Mucosa of gallbladder (tissue), 1 donor: ENCODE measurements at places on chromosomes 2 and 18.
A peak's percentile ranks its signal among the peaks of the same experiment; 100 is the strongest.

GRCh38 chr2:86628091-86628522, 4.4 kb upstream of the RNF103 start:
- no peak for DNase-seq

DNA sequence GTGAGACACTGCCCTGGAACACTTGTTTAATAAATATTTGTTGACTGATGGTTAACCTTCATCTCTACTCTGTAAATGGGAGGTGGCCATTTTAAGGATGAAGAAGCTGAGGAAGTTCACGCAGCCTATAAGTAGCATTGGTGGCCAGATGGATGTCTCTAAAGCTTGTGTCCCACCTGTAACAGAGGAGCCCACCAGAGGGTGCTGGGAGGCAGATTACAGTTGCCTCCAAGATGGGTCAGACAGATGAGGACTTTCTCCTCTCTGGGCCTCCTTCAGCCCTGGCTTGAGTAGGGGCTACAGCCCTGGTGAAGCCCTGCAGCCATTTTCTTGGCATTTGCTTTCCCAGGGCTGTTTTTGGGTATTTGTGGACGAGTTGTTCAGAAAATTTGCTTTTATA, 45.0 kb upstream of the MCFD2 start:
- no peak for DNase-seq

DNA sequence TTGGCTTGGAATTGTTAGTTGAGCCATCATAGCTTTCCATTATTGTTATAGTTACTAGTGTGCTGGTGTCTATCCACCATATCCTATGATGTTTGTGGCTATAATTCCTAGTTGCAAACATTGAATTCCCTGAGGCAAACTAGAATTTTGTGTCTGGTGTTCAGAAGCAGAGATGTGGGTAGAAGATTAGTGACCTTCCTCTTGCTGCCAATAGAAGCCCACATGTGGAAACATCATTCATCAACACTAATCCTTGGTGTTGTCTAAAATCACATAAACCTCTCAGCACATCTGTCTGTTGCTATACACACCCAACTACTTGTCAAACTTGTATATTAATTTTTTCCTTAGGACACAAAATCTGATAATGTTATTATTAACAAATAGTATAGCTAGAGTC, 374.1 kb downstream of the TGIF1 start:
- no peak for DNase-seq

DNA sequence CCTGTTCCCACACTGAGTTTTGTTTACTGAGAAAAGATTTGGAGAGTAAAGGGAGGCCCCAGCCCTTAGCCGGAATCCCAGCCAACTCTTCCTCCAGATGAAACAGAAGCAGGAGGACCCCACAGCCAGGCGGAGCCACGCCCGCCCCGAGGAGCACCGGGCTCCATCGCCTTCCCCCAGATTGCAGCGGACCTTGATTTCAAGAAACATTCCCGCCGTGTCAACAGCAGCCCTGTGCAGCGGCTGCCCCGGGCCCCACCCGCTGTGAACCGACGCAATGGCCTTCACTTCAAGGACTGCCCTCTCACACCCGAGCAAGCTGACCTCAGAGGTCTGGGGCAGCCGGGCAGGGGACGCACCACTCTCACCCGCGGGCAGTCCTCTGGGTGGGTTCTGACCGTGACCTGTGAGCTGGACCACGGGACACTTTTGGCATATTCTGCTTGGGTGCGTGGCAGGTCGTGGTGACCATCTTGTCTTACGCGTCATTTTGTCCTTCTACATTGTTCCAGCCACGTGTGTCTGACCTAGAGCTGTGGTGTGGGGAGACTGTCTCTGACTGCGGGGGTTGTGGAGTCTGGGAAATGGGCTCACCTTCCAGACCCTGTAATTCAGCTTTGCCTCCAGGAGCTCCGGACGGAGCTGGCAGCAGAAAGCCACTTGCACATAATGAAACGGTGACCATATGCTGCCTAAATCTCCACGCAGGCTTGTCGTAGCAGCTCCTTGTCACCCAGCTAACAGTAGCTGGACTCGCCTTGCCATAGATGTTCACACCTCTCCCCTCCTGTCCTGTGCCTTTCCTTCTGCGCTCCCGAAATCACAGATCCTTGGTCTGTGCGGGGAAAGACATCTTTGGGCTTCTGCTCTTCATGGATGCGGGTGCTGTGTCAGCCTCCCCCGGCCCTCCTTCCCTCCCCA, 32.0 kb upstream of the INHBB start:
- DNase-seq: no peak

GRCh38 chr18:77376043-77376732, 126.5 kb downstream of the GALR1 start:
- DNase-seq: no peak

GRCh38 chr2:47422560-47422959, 19.6 kb downstream of the MSH2 start:
- DNase-seq: no peak

- no peak for DNase-seq
Observed at GRCh38 chr2:38922902-38923301, 33.2 kb downstream of the ARHGEF33 start.

GRCh38 chr2:63015389-63015788, 35.2 kb upstream of the OTX1 start:
- no peak for DNase-seq

- no peak for DNase-seq
Observed at GRCh38 chr2:188898261-188898660, 75.9 kb upstream of the COL3A1 start.

GRCh38 chr2:73292906-73293533, 328 bp downstream of the EGR4 start:
- DNase-seq: no peak

- no peak for DNase-seq
Observed at GRCh38 chr2:68558576-68558975, 84.8 kb upstream of the PROKR1 start.

DNA sequence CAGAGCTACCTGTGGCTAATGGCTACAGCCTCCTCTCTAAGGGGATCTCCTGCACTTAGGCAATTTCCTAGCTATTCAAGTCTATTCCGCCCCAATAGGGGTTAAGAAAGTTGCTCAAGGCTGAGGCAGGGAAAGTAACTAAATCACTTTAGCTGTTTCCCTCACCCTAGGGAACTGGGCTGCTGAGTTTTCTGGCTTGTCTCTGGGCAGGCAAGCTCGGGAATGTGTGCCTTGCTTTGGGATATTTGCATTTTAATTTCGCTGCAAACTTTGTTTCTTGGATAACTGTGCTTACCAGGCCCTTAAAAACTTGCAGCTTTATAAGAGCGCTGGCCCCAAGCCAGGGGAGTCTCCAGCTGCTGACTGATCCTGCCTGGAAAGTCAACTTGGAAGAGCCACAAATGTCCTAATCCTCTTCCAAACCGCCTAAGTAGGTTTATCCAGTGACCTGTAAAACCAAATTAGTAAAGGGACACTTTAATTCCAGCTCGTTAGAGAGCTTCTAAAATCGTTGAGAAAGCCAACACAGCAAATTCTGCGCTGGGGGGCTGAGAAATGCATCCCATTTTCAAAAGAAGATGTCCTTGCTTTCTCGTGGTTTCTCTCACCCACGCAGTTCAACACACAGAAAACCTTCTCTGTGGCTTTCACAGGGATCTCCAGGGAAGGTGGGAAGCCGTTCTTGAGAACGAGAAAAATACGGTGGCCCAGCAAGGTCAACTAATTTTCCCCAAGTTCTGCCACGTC, 59.5 kb upstream of the SP3 start:
- peak; percentile 69 for DNase-seq

DNA sequence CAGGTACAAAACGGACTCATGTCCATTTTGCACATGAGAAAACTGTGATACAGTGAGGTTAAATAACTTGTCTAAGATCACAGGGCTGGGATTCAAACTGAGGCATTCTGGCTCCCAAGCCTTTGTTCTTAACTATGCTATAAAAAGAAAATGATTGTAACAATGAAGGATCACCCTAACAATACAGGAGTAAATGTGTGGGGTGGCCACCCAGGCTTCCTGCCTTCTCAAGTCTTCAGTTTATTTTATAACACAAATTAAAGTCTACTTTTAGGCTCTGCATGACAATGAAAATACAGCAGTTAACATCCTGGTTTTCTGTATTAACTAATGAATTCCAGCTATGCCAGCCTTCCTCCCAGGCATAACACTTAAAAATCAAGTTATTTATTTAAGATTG, 7.6 kb downstream of the WDFY1 start:
- DNase-seq: no peak

- DNase-seq: no peak
Observed at GRCh38 chr2:101223814-101224231, 28.9 kb upstream of the CNOT11 start.

DNA sequence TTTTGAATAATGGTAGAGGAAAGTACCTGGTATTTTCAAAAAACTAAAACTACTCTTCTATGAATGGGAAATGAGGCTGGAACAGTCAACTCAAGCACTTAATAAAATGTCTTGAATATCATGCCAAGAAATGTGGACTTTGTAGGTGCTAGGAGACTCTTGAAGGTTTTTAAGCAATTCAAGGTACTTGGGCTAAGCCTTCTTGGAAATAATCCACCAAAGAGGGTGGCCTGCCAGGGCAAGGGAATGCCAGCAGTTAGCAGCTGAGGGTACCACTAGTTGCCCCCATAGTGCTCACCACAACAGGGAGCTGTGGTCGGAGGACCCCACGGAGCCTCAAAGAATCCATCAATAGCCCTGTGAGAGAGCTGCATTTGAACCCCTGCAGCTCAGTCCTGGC, 14.6 kb upstream of the ACYP2 start:
- DNase-seq: no peak

GRCh38 chr2:31033032-31033431, 105.2 kb downstream of the GALNT14 start:
- no peak for DNase-seq

DNA sequence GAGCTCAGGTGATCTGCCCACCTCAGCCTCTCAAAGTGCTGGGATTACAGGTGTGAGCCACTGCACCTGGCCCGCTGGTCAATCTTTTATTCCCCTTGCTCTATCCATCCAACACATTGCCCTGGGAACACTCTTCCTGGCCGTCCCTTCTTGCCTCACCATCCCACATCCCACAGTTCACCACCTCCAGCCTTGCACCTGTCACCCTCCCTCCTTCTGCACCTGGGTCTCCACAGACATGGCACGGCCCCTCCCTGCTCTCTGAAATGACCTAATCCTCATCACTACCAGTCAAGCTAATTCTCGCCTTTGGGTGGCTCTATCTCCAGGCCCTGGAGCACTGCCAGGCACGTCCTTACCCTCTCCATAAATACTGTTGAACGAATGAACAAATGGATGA, 116.9 kb upstream of the TEX51 start:
- no peak for DNase-seq

DNA sequence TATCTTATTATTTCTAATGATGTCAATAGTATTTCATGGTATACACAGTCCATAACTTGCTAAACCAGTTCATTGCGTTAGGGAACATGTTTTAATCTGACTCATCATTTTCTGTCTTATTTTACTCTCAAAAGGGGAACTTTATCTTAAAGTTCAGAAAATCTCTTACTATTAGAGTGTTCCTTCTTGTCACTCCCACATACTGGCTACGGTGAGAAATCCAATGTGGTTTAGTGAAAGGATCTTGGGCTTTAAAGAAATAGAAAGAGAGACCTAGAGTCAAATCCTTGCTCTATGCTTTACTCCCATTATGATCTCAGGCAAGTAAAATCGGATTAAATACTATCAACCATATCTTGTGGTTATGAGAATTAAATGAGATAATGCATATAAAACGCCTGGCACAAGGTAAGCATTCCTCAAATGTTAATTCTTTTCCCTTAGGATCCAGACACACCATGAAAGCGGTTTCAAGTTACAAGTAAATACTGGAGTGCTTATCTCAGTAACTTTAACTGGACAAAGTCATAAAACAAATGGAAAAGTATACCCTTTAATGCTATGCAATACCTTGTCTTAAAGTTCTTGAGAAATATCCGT, 576.0 kb downstream of the ARHGAP15 start:
- DNase-seq: no peak

- DNase-seq: peak; percentile 25
Observed at GRCh38 chr2:101047075-101047766, 45.1 kb downstream of the RPL31 start.

DNA sequence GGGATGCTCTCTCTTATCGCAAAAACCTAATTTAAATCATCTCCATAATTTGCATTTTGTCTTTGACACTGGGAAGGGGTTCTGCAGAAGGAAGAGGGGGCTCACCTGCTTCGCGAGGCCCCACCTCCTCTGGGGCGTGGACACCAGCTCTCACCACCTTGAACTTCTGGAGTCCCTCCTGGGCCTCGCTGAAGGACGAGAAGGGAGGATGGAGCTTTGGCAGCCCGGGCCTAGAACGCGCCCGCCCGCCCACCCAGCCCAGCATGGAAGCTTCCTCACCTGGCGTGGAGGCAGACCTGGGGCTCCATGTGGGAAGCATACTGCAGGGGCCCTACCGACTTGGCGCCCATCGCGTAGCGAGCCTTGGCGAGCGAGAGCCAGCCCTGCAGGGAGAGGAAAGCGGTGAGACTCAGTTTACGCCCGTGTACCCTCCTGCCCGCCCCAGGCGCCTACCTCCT, 1.1 kb upstream of the IMP4 start:
- no peak for DNase-seq

- peak; percentile 48 for DNase-seq
Observed at GRCh38 chr2:172461591-172462372, 34.4 kb downstream of the ITGA6 start.

DNA sequence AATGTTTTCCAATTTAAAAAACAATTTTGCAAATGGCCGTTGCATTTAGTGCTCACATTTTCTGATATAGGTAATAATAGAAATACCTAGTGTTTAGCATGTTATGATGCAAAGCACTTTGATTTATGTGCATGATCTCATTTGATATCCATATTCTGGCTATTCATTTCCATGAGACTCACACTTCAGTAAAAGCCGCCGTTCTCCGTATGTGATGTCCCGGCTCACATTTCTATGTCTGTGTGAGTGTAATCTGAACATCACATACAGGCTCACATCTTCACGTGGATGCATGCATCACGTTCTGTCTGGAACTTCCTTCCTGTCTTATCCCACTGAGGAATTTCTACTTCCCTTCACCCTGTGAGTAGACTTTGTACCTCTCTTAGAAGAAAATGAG, 45.8 kb downstream of the DCDC2C start:
- no peak for DNase-seq

GRCh38 chr18:48590678-48591077, 51.8 kb downstream of the CTIF start:
- DNase-seq: no peak

- DNase-seq: no peak
Observed at GRCh38 chr2:54897420-54898310, 152.6 kb downstream of the RTN4 start.

DNA sequence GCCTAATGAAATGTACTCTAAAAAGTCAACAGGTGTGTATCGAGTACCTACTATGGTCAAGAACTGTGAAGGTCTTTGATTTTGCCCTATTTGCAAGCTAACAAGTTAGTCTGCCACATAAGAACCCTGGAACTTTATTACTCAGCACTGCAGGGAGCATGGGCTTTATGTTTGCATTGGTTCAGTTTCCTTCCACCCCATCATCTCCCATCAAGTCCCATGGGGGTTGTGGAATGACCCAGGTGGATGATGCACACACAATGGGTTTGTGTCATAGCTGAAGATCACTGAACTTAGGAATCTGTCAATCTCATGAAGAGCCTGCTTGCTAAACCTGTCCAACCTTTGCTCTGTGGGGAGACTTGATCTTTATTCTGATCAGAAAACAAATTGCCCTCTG, 265.5 kb downstream of the RPRM start:
- DNase-seq: no peak

- DNase-seq: no peak
Observed at GRCh38 chr18:8701546-8702118, 3.7 kb upstream of the MTCL1 start.

- no peak for DNase-seq
Observed at GRCh38 chr2:18740474-18740881, 151.1 kb upstream of the NT5C1B start.
